Psoas muscle (tissue), 8 donors: ENCODE measurements at places on chromosomes 7 and 10. TPM values are rescaled to one million over a fixed set of nuclear protein-coding genes. Genes with fewer than 3 reads are reported as not detected.

Gene CDNF
- total RNA-seq = 23.5 TPM

Gene RBM20
- 28.8 TPM for total RNA-seq

Gene GNGT1
- not detected for total RNA-seq

Gene POR
- total RNA-seq = 206 TPM

Gene SPOCK2
- total RNA-seq = 4.5 TPM

Gene PNLIPRP2
- 0.91 TPM for total RNA-seq

Gene CRTAC1
- 0.93 TPM for total RNA-seq

GRCh38 chr10:47030191-47030703 lies 119.0 kb downstream of the PTPN20 start:
- H3K36me3 ChIP-seq = no peaks in the 10 kb centered on the region
- H3K4me3 ChIP-seq = no peak overlapping the region
- no peaks in the 10 kb centered on the region for H3K27me3 ChIP-seq
- H3K4me1 ChIP-seq = no peaks in the 10 kb centered on the region
- peak; percentile 65 for DNase-seq

GRCh38 chr7:74317146-74317782 lies 28.1 kb downstream of the CLIP2 start:
- H3K27me3 ChIP-seq = no peaks in the 10 kb centered on the region
- H3K27ac ChIP-seq = no peak overlapping the region
- no peak overlapping the region for H3K4me3 ChIP-seq
- no peaks in the 10 kb centered on the region for H3K36me3 ChIP-seq
- no peak for DNase-seq

DNA sequence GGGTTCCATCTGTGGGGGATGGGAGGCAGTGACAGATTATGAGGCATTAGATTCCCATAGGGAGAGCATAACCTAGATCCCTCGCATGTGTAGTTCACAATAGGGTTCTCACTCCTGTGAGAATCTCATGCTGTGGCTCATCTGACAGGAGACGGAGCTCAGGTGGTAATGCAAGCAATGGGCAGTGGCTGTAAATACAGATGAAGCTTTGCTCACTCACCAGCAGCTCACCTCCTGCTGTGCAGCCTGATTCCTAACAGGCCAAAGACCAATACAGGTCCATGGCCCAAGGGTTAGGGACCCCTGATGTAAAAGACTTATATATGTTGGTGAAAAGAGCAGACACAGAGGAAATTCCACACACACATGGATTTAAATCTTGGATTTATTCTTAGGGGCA lies 370.2 kb downstream of the NRG3 start:
- H3K27me3 ChIP-seq = no peaks in the 10 kb centered on the region
- DNase-seq = no peak
- H3K4me1 ChIP-seq = no peaks in the 10 kb centered on the region
- no peak overlapping the region for H3K4me3 ChIP-seq

GRCh38 chr7:11648101-11648500 lies 183.9 kb downstream of the THSD7A start:
- no peaks in the 10 kb centered on the region for H3K27me3 ChIP-seq
- H3K36me3 ChIP-seq = no peaks in the 10 kb centered on the region
- no peak for DNase-seq
- H3K4me3 ChIP-seq = no peak overlapping the region

- H3K4me3 ChIP-seq = no peak overlapping the region
- no peaks in the 10 kb centered on the region for H3K4me1 ChIP-seq
- DNase-seq = no peak
- H3K27ac ChIP-seq = peak overlapping the region; percentile 42
- H3K27me3 ChIP-seq = no peaks in the 10 kb centered on the region
Measured at GRCh38 chr10:30040597-30040996, 18.8 kb downstream of the JCAD start.

DNA sequence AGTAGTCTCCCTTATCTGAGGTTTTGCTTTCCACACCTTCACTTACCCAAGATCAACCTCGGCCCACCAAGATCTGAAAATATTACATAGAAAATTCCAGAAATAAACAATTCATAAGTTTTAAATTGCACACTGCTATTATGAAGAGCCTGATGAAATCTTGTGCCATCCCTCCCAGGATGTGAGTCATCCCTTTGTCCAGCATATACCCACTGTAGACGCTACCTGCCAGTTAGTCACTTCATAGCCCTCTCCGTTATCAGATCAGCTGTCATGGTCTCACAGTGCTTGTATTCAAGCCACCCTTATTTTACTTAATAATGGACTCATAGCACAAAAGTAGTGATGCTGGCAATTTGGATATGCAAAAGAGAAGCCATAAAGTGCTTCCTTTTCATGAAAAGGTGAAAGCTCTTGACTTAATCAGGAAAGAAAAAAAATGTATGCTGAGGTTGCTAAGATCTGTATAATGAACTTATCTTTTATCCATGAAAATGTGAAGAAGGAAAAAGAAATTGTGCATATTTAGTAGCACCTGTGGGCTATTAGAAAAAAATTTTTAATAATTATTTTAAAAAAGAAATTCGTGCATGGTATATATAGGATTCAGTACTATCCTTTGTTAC lies 9.8 kb upstream of the MRPS16 start:
- no peak overlapping the region for H3K27ac ChIP-seq
- no peaks in the 10 kb centered on the region for H3K36me3 ChIP-seq
- H3K27me3 ChIP-seq = no peaks in the 10 kb centered on the region
- no peaks in the 10 kb centered on the region for H3K4me1 ChIP-seq

GRCh38 chr10:80493522-80494051 lies 39.5 kb downstream of the TSPAN14 start:
- H3K4me3 ChIP-seq = no peak overlapping the region
- peaks cover 27% of the 10 kb centered on the region for H3K4me1 ChIP-seq
- DNase-seq = no peak
- H3K27ac ChIP-seq = peak overlapping the region; percentile 4
- H3K27me3 ChIP-seq = no peaks in the 10 kb centered on the region
- H3K36me3 ChIP-seq = peaks cover 33% of the 10 kb centered on the region

- H3K4me1 ChIP-seq = no peaks in the 10 kb centered on the region
- DNase-seq = no peak
- no peaks in the 10 kb centered on the region for H3K27me3 ChIP-seq
Measured at GRCh38 chr7:104895522-104896236, 118.3 kb upstream of the KMT2E start.

DNA sequence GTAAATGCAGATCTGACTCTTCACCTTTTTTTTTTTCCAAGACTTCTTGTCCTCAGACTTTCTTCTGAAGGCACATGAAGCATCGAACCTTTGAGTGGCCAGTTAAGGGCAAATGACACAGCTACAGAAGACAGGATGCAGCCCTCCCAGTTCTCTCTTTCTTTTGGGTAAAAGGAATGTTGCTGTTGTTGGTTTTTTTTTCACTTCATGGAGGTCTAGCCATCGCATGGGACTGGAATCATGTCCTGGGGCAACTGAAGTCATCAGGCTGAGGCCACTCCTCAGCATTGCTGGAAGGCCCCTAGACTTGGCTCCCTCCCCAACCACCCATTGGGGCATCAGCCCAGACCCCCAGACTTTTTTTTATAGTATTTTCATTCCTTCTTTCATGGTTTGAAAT lies 896.5 kb downstream of the SORCS1 start:
- H3K36me3 ChIP-seq = no peaks in the 10 kb centered on the region
- H3K27me3 ChIP-seq = no peaks in the 10 kb centered on the region
- H3K4me3 ChIP-seq = no peak overlapping the region

GRCh38 chr7:148927123-148928045 lies 43.3 kb upstream of the EZH2 start:
- no peaks in the 10 kb centered on the region for H3K27me3 ChIP-seq
- H3K4me1 ChIP-seq = no peaks in the 10 kb centered on the region
- no peaks in the 10 kb centered on the region for H3K36me3 ChIP-seq
- H3K27ac ChIP-seq = no peak overlapping the region
- no peak for DNase-seq

GRCh38 chr10:47380341-47381102 lies 3.6 kb downstream of the ZNF488 start:
- peaks cover 6% of the 10 kb centered on the region for H3K27me3 ChIP-seq
- H3K27ac ChIP-seq = no peak overlapping the region
- no peaks in the 10 kb centered on the region for H3K36me3 ChIP-seq

- H3K27ac ChIP-seq = no peak overlapping the region
- H3K36me3 ChIP-seq = no peaks in the 10 kb centered on the region
- DNase-seq = no peak
- H3K4me1 ChIP-seq = no peaks in the 10 kb centered on the region
Measured at GRCh38 chr10:27959093-27959715, 39.7 kb downstream of the ODAD2 start.

DNA sequence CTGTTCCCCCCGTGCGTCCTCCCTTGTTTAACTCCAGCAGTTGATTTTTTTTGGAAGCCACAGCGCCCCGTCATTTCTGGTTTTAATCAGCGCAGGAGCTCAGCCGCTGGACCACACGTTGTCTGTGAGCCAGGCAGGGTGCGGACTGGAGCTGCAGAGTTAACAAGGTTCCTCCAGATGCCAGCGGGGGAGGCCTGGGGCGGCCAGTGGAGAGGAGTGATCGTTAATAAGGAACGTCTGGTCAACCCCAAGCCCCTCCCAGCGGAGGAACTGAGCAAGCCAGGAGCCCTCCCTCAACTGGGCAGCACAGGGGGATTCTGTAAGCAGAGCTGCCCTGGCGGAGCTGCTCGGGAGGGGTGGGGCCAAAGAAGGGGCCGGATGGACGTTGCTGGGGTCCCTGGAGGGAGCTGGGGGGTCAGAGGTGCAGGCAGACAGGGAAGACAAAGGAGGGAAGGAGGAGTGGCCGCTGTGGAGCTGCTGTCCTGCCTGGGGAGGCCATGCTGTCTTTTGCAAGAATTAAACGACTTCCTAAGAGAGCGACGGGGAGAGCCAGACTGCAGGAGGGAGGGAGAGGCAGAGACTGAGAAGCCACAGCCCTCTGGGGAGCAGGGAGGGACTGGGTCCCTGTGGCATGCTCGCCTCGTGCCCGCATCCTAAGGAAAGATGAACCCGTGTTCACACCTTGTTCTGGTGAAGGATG lies 537.1 kb upstream of the FOXK1 start:
- H3K27me3 ChIP-seq = peaks cover 6% of the 10 kb centered on the region
- no peak overlapping the region for H3K27ac ChIP-seq
- peak; percentile 49 for DNase-seq

GRCh38 chr7:14235056-14235455 lies 245.6 kb upstream of the ETV1 start:
- H3K4me1 ChIP-seq = no peaks in the 10 kb centered on the region
- no peak overlapping the region for H3K4me3 ChIP-seq
- DNase-seq = no peak
- no peaks in the 10 kb centered on the region for H3K36me3 ChIP-seq

DNA sequence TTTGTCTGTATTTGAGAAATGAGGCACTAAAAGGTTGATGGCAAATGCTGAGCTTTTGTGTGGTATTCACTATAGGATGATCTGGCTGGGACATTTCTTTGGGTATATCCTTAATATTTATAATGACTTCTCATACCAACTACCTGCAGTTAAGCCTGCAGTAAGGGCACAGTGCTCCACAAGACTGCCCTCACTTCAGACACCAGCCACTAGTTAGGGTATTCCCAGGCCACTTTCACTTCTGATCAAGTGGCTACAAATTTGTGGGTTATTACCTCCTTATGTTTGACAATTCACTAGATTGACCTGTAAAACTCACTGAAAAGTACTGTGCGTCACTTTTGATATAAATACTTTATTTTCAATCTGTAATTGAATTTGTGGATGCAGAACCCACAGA lies 20.3 kb downstream of the CCDC126 start:
- H3K27ac ChIP-seq = no peak overlapping the region
- DNase-seq = no peak
- H3K4me1 ChIP-seq = peaks cover 2% of the 10 kb centered on the region

- no peaks in the 10 kb centered on the region for H3K4me1 ChIP-seq
- no peaks in the 10 kb centered on the region for H3K27me3 ChIP-seq
- H3K27ac ChIP-seq = no peak overlapping the region
- H3K4me3 ChIP-seq = no peak overlapping the region
- no peaks in the 10 kb centered on the region for H3K36me3 ChIP-seq
- DNase-seq = no peak
Measured at GRCh38 chr10:65611592-65611991, 1314.2 kb upstream of the LRRTM3 start.

GRCh38 chr10:114925587-114926586 lies 12.1 kb upstream of the TRUB1 start:
- no peaks in the 10 kb centered on the region for H3K4me1 ChIP-seq
- H3K27ac ChIP-seq = no peak overlapping the region
- H3K27me3 ChIP-seq = no peaks in the 10 kb centered on the region

- H3K4me3 ChIP-seq = no peak overlapping the region
- no peak overlapping the region for H3K27ac ChIP-seq
- no peak for DNase-seq
- no peaks in the 10 kb centered on the region for H3K36me3 ChIP-seq
- no peaks in the 10 kb centered on the region for H3K27me3 ChIP-seq
Measured at GRCh38 chr7:50273870-50274269, 30.6 kb upstream of the IKZF1 start.

- no peaks in the 10 kb centered on the region for H3K27me3 ChIP-seq
- no peak overlapping the region for H3K27ac ChIP-seq
- no peaks in the 10 kb centered on the region for H3K36me3 ChIP-seq
- no peaks in the 10 kb centered on the region for H3K4me1 ChIP-seq
- H3K4me3 ChIP-seq = no peak overlapping the region
- no peak for DNase-seq
Measured at GRCh38 chr7:19327018-19327417, 181.8 kb upstream of the FERD3L start.

GRCh38 chr10:129580901-129581300 lies 113.9 kb downstream of the MGMT start:
- peaks cover 2% of the 10 kb centered on the region for H3K27me3 ChIP-seq
- H3K4me1 ChIP-seq = no peaks in the 10 kb centered on the region
- no peak overlapping the region for H3K4me3 ChIP-seq
- DNase-seq = no peak
- H3K27ac ChIP-seq = no peak overlapping the region
- no peaks in the 10 kb centered on the region for H3K36me3 ChIP-seq

DNA sequence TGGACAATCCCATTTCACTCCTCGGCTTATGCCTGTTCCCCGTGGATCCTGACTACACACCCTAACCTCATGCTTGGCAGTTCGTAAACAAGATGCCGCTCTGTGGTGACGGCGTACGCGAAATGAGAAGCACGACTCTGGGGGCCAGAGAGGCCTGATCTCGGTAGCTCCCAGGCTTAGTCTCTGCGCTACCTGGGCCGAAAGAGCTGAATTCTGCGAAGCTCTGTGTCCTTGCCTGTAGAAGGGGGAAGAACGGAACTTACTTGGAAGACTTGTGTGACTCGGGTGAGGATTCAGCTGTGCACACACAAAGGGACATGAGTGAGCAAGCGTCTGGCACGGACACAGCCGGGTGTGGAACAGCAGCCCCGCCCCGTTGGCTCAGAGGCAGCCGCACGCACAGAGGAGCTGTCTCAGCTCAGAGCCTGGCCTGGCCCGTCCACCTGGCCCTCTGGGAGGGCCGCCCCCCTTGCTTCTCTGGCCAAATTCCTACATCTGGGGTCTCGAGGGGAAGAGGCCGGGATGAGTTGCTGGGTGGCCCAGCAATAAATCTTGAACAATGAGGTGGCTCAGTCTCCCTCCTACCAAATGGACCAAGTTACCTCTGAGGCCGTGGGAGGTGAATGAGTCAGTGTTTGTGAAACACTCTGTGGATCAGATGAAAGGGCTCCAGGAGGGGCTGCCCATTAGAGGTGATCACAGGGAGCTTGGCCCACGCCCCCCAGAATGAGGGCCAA lies 83.8 kb downstream of the PDGFA start:
- no peaks in the 10 kb centered on the region for H3K36me3 ChIP-seq
- H3K27me3 ChIP-seq = no peaks in the 10 kb centered on the region
- H3K4me3 ChIP-seq = no peak overlapping the region
- peaks cover 6% of the 10 kb centered on the region for H3K4me1 ChIP-seq
- H3K27ac ChIP-seq = no peak overlapping the region
- peak; percentile 70 for DNase-seq

GRCh38 chr7:117071551-117071950 lies 118.2 kb downstream of the ST7 start:
- peaks cover 47% of the 10 kb centered on the region for H3K4me1 ChIP-seq
- no peak overlapping the region for H3K4me3 ChIP-seq
- H3K27ac ChIP-seq = peak overlapping the region; percentile 79
- DNase-seq = no peak
